ENCODE measurements at places on chromosomes 7 and 10.

- no peak for DNase-seq
These were observed 287.8 kb upstream of the CDC14C start for GRCh38 chr7:48636391-48637015.

DNA sequence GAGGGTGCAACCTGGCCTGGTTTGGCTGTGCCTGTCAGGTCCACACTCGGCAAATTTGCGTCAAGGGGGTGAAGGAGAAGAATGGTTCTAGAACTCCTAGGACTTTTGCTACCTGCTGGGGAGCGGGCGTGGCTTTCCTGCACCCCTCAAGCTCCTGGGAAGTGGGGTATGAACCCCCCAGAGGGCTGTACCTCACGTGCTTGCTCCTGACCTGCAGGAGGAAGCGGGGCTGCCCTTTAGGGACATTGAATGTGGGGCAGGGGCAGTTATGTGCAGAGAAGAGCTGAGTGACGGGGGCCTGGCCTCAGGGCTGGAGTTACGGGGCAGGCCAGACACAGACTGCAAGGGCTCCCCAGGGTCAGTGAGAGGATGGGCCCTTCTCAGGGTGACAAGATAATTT is 61.4 kb upstream of the GNA12 start:
- no peak for DNase-seq

- DNase-seq: no peak
These were observed 12.3 kb upstream of the MYPN start for GRCh38 chr10:68096913-68097516.

DNA sequence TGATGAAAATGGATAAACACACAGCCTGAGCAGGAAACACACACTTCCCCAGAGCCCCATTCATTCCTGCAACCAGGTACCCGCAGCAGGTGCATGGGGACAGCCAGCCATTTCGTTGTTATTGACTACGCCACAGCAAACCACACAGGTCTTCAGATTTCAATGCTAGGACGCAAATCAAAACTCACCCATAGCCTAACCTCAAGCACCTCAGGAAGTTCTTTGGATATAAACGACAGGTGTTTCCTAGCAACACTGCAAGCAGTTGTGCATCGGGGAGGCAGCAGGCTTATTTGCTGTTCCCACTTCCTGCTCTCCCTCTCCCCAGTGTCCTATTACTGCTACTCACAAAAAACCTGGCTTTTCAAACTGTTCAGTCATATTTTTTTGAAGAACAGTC is 176.5 kb upstream of the FRMD4A start:
- no peak for DNase-seq

DNA sequence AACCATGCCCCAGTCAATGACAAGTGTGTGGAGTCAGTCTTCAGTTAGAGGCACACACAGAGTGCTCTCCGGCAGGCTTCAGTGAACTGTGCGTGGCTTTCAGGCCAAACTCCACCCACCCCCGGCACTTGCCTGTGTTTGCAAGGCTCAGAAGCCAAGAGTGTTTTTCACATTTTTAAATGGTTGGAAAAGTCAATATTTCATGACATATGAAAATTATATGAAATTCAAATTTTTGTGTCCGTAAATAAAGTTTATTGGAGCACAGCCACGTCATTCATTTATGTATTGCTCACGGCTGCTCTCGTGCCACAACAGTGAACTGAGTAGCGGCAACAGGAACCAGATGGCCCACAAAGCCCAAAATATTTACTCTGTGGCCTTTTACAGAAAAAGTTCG is 104.7 kb downstream of the SFMBT2 start:
- DNase-seq: no peak

- no peak for DNase-seq
These were observed 113.0 kb downstream of the EXOC4 start for GRCh38 chr7:133365917-133366316.

DNA sequence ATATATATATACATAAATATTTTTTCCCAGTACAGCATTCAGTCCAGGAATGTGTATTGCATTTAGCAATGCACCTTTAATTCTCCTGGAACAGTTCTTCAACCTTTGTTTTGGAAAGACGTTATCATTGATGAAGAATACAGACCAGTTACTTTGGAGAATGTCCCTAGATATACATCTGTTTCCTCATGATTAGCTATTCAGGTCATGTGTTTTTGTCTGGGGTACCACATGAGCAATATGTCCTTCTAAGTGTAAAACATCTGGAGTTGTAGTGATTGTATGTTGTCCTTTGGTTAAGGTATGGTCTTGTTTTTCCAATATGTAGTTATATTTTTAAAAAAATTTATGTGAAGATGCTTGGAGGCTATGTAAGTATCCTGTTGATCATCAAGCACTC is 10.2 kb downstream of the BZW2 start:
- DNase-seq: no peak

GRCh38 chr7:29609162-29610037 is 45.8 kb downstream of the PRR15 start:
- DNase-seq: no peak

DNA sequence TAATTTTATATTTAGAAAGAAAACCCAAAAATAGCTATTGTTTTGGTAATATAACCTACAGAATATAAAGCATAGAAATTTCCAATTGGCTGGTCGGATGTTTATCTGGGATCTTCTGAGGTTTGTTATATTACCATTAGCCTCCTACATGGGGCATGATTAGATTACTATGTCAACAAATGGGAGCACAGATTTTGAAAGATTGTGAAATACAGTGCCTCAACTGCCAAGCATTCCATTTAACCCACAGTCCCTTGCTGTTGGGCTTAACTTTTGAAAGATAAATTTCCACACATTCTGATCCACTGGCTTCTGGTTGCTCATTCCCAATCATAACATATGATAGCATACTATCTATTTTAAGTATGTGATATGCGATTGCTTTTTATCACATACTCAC is 455.4 kb upstream of the C7orf33 start:
- DNase-seq: no peak

- DNase-seq: no peak
These were observed 359.0 kb upstream of the ANKRD30A start for GRCh38 chr10:36766415-36766810.

DNA sequence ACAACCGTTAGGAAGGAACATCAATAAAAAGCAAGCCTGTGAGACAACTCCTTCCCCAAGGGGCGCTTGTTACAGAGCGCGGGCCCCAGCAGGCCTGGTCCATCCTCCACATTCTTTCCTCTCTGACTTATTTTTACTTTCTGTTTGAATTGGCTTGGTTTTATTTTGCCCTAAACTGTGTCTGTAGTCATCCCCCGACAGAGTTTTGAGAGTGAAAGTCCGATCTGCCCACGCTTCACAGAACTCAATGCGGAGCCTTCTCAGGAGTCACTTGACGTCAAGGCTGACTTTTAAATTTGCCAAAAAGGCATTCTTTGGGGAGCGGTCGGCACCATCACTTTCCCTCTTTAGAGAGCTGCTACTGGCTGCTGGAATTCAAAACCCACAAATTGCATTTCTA is 150.1 kb upstream of the KLF6 start:
- peak; percentile 80 for DNase-seq
